ENCODE measurements at places on chromosomes 7 and 10. TPM values are rescaled to one million over a fixed set of nuclear protein-coding genes. Genes with fewer than 3 reads are reported as not detected.

Gene GBX1
- total RNA-seq, result not detected

Gene ANXA8L1
- 0.48 TPM for total RNA-seq

Gene VAX1
- total RNA-seq, result not detected

Gene IDI2
- total RNA-seq, result not detected

Gene ARMH3
- total RNA-seq, result 27.4 TPM

Gene ADD3
- 458 TPM for total RNA-seq

Gene LIPJ
- total RNA-seq, result 0.33 TPM

GRCh38 chr7:18530224-18531179 lies 35.0 kb downstream of the HDAC9 start:
- H3K4me1 ChIP-seq, result no peaks in the 10 kb centered on the region
- no peak overlapping the region for H3K4me3 ChIP-seq
- H3K36me3 ChIP-seq, result no peaks in the 10 kb centered on the region
- H3K27me3 ChIP-seq, result no peaks in the 10 kb centered on the region
- H3K27ac ChIP-seq, result no peak overlapping the region

DNA sequence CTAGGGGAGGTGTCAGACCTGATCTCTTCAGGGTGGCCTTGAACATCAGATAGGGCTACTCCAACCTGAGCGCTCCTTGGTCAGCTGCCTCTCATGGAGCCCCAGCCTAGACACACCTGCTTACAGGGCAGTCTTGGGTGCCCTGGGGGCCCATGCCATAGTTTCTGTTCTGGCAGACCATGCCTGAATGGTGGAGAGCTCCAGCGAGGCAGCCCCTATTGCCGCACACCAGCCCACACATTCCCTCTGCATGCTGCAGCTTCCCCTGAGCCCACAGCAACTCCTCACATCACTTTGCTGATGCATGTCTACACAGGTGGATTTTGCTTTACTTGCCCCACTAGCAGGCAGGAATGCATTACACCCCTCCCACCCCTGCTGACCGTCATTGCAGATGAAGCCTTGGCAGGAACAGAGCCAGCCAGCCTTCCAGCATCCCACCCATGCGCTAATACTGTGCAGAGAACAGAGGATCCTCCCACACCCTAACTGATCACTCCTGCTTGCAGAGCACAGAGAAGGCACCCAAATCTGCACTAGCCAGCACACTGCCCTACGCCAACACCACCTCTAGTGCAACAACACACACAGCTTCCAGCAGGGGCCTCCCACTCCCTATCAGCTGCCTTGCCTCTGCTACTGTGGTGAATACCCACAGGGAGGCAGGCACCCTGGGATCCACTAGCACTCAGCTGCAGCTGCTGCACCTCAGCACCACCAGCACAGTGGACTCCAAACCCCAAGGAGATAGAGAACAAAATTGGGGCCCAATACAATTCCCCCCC lies 43.0 kb upstream of the GRM3 start:
- no peak overlapping the region for H3K27ac ChIP-seq
- H3K27me3 ChIP-seq, result no peaks in the 10 kb centered on the region
- no peak overlapping the region for H3K4me3 ChIP-seq
- no peaks in the 10 kb centered on the region for H3K4me1 ChIP-seq
- no peaks in the 10 kb centered on the region for H3K36me3 ChIP-seq

- H3K4me3 ChIP-seq, result no peak overlapping the region
- no peaks in the 10 kb centered on the region for H3K36me3 ChIP-seq
- no peaks in the 10 kb centered on the region for H3K27me3 ChIP-seq
- no peak overlapping the region for H3K27ac ChIP-seq
Observed at GRCh38 chr10:42598249-42598873, 40.0 kb downstream of the ZNF33B start.

DNA sequence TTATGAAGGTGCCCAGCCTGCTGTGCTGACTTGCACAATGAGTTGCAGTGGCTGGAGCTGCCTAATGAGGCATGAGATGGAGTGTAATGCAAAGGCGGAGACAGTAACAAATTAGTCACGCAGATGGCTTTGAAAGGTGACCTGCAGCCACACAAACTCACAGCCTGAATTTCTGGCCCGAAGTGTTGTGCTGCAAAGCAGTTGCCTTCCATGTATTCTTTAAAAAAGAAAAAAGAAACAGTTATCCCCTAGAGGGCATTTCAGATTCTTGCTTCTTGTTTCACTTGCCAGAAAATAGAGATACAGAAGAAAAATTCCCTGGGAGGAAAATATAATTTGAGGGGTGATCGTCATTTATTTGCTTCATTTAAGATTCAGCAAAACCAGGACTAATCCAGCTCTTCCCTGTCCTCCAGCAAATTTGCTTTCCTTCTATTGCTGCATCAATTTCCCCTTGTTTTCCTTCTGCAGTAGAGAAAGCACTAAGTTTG lies 239.9 kb downstream of the ADRA2A start:
- no peaks in the 10 kb centered on the region for H3K4me1 ChIP-seq
- H3K27ac ChIP-seq, result no peak overlapping the region
- H3K36me3 ChIP-seq, result no peaks in the 10 kb centered on the region

- no peak overlapping the region for H3K27ac ChIP-seq
- H3K36me3 ChIP-seq, result no peaks in the 10 kb centered on the region
- H3K27me3 ChIP-seq, result peaks cover 3% of the 10 kb centered on the region
Observed at GRCh38 chr7:73437621-73438416, 4.2 kb downstream of the FZD9 start.

DNA sequence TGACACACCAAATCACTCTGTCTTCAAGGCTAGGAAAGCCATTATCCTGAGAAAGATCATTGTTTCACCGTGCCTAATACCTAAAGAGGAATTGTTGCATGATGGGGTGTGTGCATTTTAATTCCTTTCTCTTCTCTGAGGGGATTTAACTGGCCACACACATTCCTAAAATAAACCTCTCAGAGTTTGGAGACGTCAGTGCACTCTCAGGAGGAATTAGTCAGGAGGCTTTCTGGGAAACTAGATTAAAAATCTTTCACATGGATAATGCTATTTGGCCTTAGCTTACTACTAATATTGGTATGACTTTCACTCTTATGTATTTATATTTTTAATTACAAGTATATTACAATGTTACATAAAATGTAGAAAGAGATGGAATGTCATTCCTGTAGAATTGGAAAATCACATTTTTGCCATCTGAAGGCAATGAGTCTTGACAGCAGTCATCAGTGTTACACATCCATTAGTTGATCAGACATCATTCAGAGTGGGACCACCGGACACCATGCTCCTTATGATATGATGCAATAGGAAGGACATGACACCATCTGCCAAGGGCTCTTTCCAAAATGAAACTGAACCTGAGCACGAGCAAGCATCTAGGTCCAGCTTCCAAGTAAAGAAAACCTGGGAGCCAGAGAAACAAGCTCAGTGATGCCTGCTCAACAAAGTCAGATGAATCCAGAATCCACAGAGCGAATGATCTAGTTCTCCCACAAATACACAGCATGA lies 43.1 kb upstream of the TMEM273 start:
- DNase-seq, result no peak
- H3K4me1 ChIP-seq, result no peaks in the 10 kb centered on the region
- no peak overlapping the region for H3K27ac ChIP-seq
- no peak overlapping the region for H3K4me3 ChIP-seq
- H3K27me3 ChIP-seq, result no peaks in the 10 kb centered on the region

- H3K36me3 ChIP-seq, result no peaks in the 10 kb centered on the region
- no peaks in the 10 kb centered on the region for H3K27me3 ChIP-seq
- DNase-seq, result no peak
- no peaks in the 10 kb centered on the region for H3K4me1 ChIP-seq
- no peak overlapping the region for H3K4me3 ChIP-seq
Observed at GRCh38 chr10:44628921-44629320, 244.0 kb upstream of the CXCL12 start.

GRCh38 chr10:124709861-124710260 lies 34.3 kb downstream of the FAM53B start:
- no peak overlapping the region for H3K4me3 ChIP-seq
- H3K4me1 ChIP-seq, result peaks cover 11% of the 10 kb centered on the region
- no peak for DNase-seq
- no peaks in the 10 kb centered on the region for H3K36me3 ChIP-seq

DNA sequence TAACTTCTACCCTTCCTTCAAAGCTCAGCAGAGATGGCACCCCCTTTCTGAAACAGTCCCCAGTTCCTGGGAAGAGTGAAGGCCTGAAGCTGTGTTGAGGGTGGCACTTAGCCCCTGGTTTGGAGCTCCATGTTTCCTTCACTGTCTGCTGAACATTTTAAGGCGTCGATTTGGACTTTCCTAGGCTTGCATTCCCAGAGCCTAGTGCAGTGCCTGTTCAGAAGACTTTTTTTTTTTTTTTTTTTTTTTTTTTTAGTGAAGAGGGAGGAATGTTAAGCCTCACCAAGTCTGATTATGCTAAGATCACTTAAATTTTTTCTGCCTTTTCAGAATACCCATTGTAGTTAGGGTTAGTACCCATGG lies 97.0 kb downstream of the PFKFB3 start:
- no peaks in the 10 kb centered on the region for H3K27me3 ChIP-seq
- H3K36me3 ChIP-seq, result no peaks in the 10 kb centered on the region

GRCh38 chr10:122207596-122207995 lies 63.5 kb upstream of the BTBD16 start:
- no peak overlapping the region for H3K4me3 ChIP-seq
- no peaks in the 10 kb centered on the region for H3K36me3 ChIP-seq
- DNase-seq, result no peak
- H3K27me3 ChIP-seq, result no peaks in the 10 kb centered on the region
- H3K4me1 ChIP-seq, result no peaks in the 10 kb centered on the region
- H3K27ac ChIP-seq, result no peak overlapping the region

GRCh38 chr10:100985336-100985735 lies 2.0 kb downstream of the MRPL43 start:
- no peak overlapping the region for H3K27ac ChIP-seq
- H3K4me3 ChIP-seq, result no peak overlapping the region
- H3K4me1 ChIP-seq, result peaks cover 12% of the 10 kb centered on the region
- no peaks in the 10 kb centered on the region for H3K27me3 ChIP-seq
- peaks cover 3% of the 10 kb centered on the region for H3K36me3 ChIP-seq

DNA sequence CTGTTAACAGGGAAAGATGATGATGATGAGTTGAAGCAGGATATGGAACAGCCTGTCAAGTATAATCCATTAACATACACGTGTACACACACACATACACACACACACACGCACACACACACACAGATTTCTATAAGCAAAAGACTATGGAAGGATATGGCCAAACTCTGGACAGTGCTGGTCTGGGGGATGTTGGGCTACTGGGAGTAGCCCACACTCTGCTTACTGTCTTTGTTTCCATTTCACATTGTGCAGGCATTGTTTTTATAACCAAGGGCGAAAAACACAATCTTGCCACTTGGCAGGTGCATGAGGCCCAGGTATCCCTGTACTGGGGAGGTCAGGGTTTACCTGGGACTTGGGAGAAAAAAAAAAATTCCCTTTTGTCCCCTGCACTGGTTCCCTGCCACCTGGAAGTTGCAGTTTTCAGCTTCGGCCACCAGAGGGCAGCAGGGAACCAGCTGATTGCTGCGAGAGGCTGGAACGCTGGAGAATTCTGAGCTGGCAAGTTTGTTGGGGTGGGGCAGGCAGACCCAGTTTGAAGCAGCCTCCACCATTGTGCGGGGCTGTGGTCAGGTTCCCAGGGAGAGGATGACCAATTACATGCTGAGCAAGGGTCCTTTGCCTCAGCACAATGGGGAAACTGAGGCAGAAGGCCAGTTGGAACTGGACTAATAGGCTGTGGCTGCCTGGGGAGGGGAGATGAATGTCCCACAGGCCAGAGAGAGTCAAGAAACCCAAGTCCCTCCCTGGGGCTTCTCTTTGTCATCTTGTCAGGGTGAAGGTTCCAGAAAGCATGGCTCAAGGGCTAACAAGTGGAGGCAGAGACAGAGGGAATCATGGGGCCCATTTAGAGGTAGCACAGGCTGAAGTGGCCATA lies 27.3 kb downstream of the PPIF start:
- H3K36me3 ChIP-seq, result no peaks in the 10 kb centered on the region
- no peaks in the 10 kb centered on the region for H3K27me3 ChIP-seq
- no peak overlapping the region for H3K27ac ChIP-seq
- DNase-seq, result peak; percentile 88

DNA sequence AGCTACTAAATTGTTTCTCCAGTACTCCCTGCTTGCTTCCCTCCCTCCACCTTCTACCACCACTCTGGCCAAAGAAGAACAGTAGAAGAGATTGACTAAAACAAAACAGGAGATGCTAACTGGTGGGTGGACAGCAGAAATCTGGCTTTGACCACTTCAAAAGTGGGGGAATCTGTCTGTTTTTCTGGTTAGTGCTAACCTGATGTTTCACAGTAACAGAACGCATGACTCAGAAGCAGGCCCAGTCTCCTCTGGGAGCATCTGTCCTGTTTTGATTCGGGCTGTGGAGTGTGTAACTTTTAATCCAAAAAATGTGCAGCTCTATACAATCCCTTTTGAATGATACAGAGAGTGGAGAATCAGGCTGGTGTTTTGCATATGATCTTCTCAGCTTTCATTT lies 32.7 kb upstream of the ZNF438 start:
- no peaks in the 10 kb centered on the region for H3K36me3 ChIP-seq
- no peaks in the 10 kb centered on the region for H3K27me3 ChIP-seq
- H3K27ac ChIP-seq, result peak overlapping the region; percentile 84
- H3K4me1 ChIP-seq, result no peaks in the 10 kb centered on the region

- no peak overlapping the region for H3K27ac ChIP-seq
- no peaks in the 10 kb centered on the region for H3K4me1 ChIP-seq
- H3K36me3 ChIP-seq, result no peaks in the 10 kb centered on the region
- DNase-seq, result no peak
- no peak overlapping the region for H3K4me3 ChIP-seq
Observed at GRCh38 chr7:108016841-108017775, 14.1 kb upstream of the LAMB1 start.

GRCh38 chr10:93762979-93763391 lies 5.2 kb downstream of the LGI1 start:
- no peaks in the 10 kb centered on the region for H3K36me3 ChIP-seq
- no peaks in the 10 kb centered on the region for H3K4me1 ChIP-seq
- no peaks in the 10 kb centered on the region for H3K27me3 ChIP-seq
- no peak for DNase-seq
- no peak overlapping the region for H3K27ac ChIP-seq

GRCh38 chr10:110496553-110497437 lies 912 bp upstream of the DUSP5 start:
- H3K36me3 ChIP-seq, result no peaks in the 10 kb centered on the region
- H3K4me1 ChIP-seq, result no peaks in the 10 kb centered on the region
- H3K27ac ChIP-seq, result peak overlapping the region; percentile 94
- DNase-seq, result no peak
- H3K4me3 ChIP-seq, result peak overlapping the region; percentile 63

- H3K4me1 ChIP-seq, result no peaks in the 10 kb centered on the region
- no peak overlapping the region for H3K4me3 ChIP-seq
Observed at GRCh38 chr10:62842983-62843382, 26.8 kb upstream of the EGR2 start.

GRCh38 chr7:46654546-46655443 lies 733.7 kb upstream of the IGFBP3 start:
- no peaks in the 10 kb centered on the region for H3K36me3 ChIP-seq
- no peak overlapping the region for H3K4me3 ChIP-seq
- no peak overlapping the region for H3K27ac ChIP-seq
- DNase-seq, result no peak
- H3K27me3 ChIP-seq, result no peaks in the 10 kb centered on the region

- H3K4me3 ChIP-seq, result no peak overlapping the region
- H3K27me3 ChIP-seq, result no peaks in the 10 kb centered on the region
- no peak for DNase-seq
- H3K4me1 ChIP-seq, result no peaks in the 10 kb centered on the region
- H3K27ac ChIP-seq, result no peak overlapping the region
Observed at GRCh38 chr10:103481974-103482531, 3.0 kb upstream of the CALHM3 start.

Measured in breast epithelium (tissue), 4 donors.